ENCODE measurements at places on chromosomes 1 and 21.

GRCh38 chr1:206974140-206974539 lies 3.9 kb upstream of the FCAMR start:
- no peak for DNase-seq

- no peak for DNase-seq
Measured at GRCh38 chr1:36793452-36793851, 240.9 kb downstream of the GRIK3 start.

DNA sequence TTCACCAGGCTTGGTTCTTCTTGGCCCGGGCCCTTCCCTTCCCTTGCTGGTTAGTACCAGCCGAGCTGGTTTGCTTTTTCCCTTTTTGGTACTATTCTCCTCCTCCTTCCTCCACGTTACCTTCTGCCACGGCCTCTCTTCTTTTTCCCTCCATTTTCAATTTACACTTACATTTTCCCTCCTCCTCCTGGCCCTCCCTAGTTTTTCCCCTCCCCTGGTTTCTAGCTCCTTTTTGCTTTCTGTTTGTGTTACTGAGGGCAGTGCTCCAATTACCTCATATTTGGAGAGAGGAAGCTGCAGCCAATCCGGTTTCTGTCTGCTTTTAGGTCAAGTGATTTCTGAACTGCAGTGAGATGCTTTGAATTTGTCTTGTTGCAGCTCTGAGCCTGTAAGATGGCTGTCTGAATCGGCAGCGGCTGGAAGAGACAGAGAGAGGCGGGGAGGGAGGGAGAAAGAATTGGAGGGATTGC lies 63.7 kb downstream of the MACF1 start:
- no peak for DNase-seq

DNA sequence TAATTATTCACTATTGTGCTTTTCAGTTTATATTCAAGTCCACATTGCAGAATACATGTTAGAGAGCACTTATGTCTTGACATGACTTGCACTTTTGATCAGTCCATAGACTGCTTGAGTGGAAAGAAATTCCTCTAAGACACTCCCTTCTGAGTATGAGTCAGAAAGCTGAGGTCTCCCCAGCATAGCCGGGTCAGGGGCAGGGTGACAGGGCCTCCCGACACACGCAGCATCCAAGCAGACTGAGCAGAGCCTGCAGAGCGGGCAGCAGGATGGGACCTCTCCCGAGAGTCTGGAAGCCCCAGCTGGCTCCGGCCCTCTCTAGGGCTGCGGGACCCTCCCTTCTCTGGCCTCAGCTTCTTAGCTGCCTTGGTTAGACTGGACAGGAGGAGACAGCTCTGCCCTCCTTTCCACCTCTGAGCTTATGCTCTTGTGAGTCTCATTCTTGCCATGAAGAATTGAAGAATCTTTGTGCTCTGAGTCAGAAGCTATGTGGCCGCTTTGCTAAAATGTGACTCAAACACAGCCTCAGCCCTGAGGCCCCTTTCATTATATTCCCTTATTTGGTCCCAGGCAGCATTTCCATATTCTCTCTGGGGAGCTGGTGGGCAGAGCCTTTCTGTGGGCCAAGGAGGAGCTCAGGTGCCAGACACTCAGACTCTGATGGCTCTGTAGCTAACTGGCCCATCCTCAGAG lies 11.2 kb upstream of the CAPN2 start:
- peak; percentile 86 for DNase-seq

- DNase-seq = no peak
Measured at GRCh38 chr1:67679691-67680090, 5.3 kb upstream of the GADD45A start.

GRCh38 chr1:112904831-112905261 lies 51.1 kb downstream of the SLC16A1 start:
- DNase-seq = peak; percentile 59

All from Calu3 (cell line).